ENCODE measurements at places on chromosomes 12 and 14. TPM values are rescaled to one million over a fixed set of nuclear protein-coding genes. Genes with fewer than 3 reads are reported as not detected.

DNA sequence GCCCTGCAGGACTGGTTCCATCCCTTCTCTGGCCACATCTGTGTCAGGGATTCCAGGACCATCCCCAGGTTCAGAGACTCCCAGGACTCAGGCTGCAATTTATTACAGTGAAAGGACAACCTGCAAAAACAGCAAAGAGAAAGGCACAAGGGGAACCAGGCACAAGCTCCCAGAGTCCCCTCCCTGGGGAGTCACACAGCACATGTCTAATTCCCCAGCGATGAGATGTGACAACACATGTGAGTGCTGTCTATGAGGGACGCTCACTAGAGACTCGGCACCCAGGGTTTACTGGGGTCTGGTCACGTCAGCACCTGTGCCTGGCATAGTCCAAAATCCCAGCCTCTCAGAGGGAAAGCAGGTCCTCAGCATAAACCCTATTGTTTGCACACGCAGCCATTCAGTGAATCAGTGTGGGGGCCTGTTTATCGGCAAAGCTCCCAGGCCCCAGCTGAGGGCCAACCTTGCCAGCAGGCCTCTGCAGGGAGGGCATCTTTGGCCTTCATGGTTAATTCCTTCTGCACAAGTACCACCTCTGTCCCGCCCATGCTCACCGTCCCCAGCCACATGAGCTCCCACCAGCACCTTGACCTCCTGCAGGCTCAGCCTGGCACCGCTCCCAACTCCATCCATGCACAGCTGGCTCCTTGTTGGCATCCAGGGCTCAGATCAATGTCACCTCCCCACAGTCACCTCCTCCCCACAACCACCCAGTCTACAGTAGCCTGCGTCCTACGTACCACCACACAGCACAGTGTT, 198.9 kb upstream of the SFSWAP start:
- DNase-seq: no peak

- DNase-seq: no peak
Measured at GRCh38 chr12:47714826-47715386, 9.1 kb upstream of the RPAP3 start.

DNA sequence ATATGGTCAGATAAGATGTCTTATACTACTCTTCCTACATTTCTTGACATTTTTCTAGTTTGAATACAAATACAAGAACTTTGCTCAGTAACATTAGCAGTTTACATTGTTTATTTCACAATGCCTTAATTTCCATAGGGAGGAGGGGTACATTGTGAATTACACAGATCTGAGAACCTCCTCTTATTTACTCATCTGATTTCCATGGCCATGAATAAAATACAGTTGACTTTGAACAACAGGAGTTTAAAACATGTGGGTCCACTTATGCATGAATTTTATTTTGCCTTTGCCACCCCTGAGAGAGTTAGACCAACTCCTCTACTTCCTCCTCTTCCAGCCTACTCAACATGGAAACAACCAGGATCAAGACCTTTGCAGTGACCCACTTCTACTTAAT, 67.7 kb downstream of the MGST1 start:
- no peak for DNase-seq

DNA sequence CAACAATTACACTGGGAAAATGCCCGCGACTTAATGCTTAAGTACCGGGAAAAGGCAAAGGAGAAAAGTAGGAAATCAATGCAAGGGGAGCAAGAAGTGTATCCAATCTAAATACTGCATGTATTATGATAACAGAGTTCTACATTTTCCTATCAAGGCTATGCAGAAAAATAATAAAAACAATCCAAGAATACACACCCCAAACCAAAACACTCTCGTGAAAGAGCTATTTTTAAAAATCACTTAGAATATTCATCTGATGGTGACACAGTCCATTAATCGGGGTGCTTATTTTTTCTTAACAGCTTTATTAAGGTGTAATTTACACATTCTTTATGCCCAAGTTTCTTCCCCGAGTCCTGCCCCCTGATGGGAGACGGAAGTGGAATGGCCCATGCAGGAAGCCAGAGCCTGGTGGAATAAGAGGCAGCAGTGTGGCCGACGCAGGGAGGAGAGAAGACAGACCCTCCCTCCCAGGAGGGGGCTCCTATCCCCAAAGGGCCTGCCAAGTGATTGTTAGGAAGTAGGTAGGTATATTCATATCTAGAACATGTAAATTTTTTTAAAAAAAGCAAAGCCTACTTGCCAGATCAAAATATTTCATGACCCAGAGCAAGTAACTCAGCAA, 174.3 kb downstream of the FOXN3 start:
- no peak for DNase-seq

- DNase-seq: no peak
Measured at GRCh38 chr14:104820669-104821228, 19.8 kb downstream of the ZBTB42 start.

DNA sequence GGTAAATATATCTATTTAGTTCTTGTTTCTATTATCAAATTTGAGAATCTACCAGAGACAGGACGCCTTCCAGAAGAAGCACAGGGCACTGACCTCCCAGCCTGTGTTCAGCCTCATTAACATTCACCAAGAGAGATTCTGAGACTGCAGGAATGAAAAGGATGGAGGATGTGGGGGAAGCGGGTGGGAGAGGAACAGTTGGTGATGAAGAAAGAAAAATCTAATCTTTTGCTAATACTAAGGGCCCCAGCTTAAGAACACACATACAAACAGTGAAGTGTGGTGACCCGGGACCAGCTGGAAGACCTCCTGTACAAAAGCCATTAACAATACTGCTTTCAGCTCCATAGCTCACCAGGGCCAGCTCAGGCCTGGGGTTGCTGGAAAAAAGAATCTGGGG, 160.5 kb downstream of the NUAK1 start:
- no peak for DNase-seq

DNA sequence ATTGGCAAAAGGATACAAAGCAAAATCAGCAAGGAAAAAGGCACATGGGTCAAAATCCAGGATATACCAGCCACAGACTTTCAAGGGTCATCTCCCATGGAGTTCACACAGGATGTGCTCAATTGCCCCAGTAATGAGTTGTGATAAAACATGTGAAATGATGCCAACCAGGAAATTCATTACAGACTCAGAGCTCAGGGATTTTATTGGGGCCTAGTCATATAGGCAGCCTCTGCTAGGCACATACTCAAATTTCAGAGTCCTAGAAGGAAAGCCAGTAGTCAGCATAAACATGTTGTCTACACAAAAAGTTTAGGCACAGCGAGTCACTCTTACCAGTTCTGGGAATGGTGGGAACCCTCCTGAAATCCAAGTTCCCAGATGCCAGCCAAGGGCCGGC, 64.4 kb upstream of the OSBPL8 start:
- peak; percentile 6 for DNase-seq

DNA sequence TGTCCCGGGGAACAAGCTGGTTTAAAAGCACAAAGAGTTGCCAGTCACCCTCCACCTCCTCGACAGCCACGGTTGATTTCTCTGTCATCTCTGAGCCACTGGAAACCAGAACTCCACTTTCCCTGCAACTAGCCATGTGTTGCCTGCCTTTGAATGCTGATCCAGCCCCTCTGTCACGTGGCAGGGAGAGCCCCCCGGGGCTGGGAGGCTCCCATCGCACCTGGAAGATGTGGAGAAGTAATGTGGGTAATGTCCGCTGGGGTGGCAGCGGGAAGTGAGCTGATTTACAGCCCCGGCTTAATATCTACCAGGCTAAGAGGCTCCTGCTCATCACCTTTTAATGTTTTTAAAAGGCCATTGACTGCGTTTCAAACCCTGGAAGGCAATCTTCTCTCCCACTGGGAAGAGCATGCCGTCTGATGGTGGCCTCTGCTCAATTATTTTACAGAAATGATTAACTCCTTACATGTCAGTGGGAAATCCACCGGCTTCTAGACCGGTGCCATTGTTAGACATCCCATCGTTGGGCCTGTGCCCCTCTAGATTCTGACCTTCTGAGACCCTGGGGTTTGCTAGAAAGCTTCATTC, 7.4 kb downstream of the PRIMA1 start:
- DNase-seq: no peak

DNA sequence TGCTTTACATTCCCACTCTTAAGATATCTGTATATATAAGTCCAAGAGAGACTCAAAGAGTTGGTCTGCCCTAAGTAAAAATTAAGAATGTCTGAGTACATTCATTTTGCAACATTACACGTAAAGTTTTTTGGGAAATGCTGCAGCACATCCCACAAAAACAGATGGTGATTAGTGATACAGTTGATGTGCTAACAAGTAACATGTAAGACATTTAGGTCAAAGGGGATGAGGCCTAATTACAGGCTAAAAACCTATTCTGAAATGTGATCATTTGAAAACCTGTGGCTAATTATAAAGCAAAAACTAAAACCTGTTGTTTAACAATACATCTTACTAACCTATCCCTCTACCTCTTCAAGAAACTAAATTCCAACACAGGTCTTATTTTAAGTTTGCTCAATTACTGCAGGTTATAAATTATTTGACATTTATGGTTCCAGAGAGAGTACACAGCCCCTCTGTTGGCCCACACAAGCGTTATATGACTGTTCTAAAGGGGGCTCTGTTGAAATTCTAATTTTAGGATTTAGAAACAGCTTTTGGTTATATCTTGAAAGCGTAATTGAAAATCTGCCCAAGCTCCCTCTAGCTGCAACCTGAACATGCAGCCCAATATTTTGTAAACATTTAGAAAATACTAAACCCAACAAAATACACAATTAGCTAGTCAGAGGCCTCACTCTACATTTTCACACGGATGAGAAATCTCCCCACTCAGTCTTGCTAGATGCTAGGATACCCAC, 42.9 kb downstream of the BRAP start:
- no peak for DNase-seq

DNA sequence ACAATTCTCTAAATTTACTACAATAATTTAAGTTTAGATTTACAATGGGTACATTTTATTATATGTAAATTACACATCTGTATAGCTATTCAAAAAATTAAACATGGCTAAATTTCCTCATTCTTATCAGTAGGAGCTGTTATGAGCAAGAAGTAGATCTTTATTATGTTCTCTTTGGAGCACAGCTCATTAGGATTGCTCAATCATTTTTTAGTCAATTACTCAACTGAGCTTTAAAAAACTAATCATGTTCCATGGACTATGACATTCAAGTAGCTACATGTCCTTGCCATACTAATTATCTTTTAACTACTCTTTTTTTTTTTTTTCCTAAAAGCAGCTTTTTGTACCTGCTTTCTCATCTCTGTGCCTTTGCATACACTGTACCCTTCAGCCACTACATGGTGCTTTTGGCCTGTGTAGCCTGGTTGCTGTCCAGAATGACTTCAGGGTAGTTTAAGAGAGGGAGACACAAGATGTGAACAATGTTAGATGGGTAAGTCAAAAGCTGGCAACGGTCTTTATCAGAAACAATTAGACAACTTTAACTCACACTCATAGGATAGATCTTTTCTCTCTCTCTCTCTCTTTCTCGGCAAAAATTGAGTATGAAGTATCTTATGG, 69.0 kb downstream of the SSPN start:
- no peak for DNase-seq

DNA sequence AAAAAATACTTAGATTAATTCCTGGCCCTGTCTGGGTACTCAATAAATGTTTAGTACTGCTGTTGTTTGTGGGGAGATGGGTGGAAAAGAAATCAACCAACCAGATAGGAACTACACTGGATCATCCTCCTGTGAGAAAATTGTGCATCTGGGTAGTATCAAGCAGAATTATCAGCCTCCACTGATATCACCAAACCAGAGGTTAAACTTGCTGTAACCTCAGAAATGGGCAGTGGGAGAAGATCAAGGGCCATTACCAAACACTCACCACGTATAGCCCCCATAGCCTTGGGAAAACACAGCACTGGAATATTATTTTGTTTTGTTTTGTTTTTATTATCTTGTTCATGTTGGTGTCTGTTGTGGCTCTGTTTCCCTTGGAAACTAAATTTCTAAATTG, 19.7 kb downstream of the VEZT start:
- no peak for DNase-seq

- no peak for DNase-seq
Measured at GRCh38 chr12:106585521-106586277, 2.9 kb downstream of the RFX4 start.

DNA sequence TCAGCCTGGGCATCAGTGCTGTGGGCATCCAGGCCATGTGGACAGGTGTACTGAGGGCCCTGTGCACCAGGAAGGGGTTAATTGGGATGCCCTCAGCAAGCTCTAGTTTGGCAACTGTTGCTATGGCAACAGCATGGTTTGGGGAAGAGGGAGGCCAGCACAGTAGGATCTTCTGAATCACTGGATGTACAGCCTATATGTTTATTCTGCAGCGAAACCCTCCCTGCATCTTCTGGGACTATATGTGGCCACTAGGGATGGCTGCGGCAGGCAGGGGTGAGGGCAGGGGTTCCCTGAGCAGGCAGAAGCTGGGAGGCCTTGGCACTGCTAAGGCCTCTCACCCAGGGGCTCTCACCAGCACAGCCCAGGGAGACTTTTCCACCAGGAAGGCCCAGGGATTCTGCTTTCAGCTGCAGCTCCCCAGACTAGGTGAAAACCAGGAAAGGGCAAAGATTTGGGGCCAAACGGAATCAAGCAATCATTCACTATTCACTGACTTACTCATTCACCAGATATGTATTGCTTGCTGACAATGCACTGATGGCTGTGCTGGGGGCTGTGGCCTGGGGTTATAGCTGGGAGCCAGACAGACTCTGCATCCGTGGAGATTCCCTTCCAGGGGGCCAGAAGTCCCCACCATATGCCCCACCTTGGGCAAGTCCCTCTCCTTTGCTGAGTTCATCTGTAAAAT, 42.8 kb downstream of the IRF2BPL start:
- no peak for DNase-seq

GRCh38 chr12:22396253-22396652, 61.7 kb upstream of the ST8SIA1 start:
- no peak for DNase-seq

DNA sequence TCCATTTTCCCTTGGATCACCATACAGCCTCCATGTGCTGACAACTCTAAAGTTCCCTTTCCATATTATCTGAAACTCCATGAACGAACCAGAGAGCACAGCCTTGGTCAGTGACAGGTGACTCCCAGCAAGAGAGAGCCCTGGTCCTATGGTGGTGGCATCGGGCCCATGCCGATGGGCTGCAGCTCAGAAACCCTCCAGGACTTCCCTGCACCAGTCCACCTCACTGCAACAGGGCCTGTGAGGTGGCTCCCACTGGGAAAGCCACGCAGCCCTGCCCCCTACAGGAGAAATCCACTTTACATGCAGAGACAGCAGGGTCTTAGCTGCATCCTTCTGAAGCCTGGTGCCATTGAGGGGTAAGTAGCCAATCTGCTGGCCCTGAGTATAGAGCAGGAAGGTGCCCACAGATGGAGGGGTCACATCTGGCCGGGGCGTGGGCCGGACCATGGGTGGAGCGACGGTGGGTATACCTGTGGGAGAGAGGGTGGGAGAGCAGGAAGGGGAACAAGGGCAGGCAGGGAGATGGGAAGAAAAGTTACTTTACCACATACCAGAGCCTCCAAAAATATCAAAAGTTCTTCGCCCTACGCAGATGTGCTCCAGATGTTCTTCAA, 24.7 kb downstream of the RTRAF start:
- DNase-seq: no peak

ISCU gene
- polyA plus RNA-seq: 108 TPM

GDF11 gene
- polyA plus RNA-seq: 24.6 TPM

SLC39A5 gene
- 58.6 TPM for polyA plus RNA-seq

NANOG gene
- polyA plus RNA-seq: 0.07 TPM
